ENCODE measurements at places on chromosomes 2 and 18. TPM values are rescaled to one million over a fixed set of nuclear protein-coding genes. Genes with fewer than 3 reads are reported as not detected.

IRS1 gene
- total RNA-seq: 31.4 TPM

ZSWIM2 gene
- not detected for total RNA-seq

MEIS1 gene
- 7.7 TPM for total RNA-seq

CXCR1 gene
- not detected for total RNA-seq

GPR45 gene
- total RNA-seq: 0.25 TPM

DTNA gene
- 11.7 TPM for total RNA-seq

MOGAT1 gene
- total RNA-seq: not detected

LRPPRC gene
- total RNA-seq: 38.7 TPM

ASB18 gene
- total RNA-seq: not detected
